ENCODE measurements at places on chromosomes 1 and 21.
A peak's percentile ranks its signal among the peaks of the same experiment; 100 is the strongest.

DNA sequence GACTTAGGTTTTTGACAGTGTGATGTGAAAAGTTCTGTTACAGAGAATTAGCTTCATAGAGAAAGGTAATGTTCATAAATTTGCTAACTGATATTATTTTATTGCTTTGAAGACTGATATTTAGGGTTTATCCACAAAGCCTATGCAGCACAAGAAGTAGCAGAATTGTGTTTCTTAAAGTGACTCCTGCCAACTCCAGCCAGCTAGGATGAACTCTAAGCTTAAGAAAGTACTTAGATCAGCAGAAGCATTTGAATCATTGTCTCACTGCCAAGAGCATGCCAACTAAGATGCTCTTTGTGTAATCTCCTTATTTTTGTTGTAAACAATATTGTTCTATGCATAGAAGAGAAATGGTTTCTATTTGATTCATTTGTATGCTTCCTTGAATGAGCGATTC lies 589.4 kb upstream of the ADGRL4 start:
- no peak for DNase-seq
- H3K27me3 ChIP-seq = no peaks in the 10 kb centered on the region
- no peak overlapping the region for H3K4me3 ChIP-seq
- H3K4me1 ChIP-seq = no peaks in the 10 kb centered on the region

- no peaks in the 10 kb centered on the region for H3K27me3 ChIP-seq
- no peak overlapping the region for H3K4me3 ChIP-seq
- H3K27ac ChIP-seq = no peak overlapping the region
- no peak for DNase-seq
Observed at GRCh38 chr1:97307151-97307550, 585.6 kb downstream of the PTBP2 start.

GRCh38 chr1:41371630-41372599 lies 10.7 kb downstream of the FOXO6 start:
- no peak for DNase-seq
- no peaks in the 10 kb centered on the region for H3K4me1 ChIP-seq
- H3K27me3 ChIP-seq = peaks cover 45% of the 10 kb centered on the region
- H3K27ac ChIP-seq = no peak overlapping the region
- no peaks in the 10 kb centered on the region for H3K36me3 ChIP-seq

DNA sequence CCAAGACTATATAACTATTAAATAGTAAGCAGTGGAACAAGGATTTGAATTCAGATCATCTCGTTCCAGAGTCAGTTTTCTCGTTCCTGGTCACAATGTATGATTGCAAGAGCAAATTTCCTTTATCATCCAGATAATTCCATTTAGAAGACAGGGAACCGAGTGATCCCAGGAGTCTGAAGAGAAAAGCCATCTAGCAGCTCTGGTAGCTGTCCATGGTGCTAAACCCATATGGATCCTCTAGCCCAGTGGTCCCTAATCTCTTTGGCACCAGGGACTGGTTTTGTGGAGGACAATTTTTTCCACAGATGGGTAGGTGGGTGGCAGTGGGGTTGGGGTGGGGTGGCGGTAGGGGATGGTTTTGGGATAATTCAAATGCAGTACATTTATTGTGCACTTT lies 229.4 kb downstream of the PTPRU start:
- no peak for DNase-seq
- no peaks in the 10 kb centered on the region for H3K4me1 ChIP-seq
- peaks cover 2% of the 10 kb centered on the region for H3K27me3 ChIP-seq
- no peak overlapping the region for H3K27ac ChIP-seq
- no peaks in the 10 kb centered on the region for H3K36me3 ChIP-seq

- H3K36me3 ChIP-seq = no peaks in the 10 kb centered on the region
- no peak overlapping the region for H3K27ac ChIP-seq
- H3K4me1 ChIP-seq = peaks cover 7% of the 10 kb centered on the region
- peaks cover 27% of the 10 kb centered on the region for H3K27me3 ChIP-seq
- DNase-seq = peak; percentile 64
Observed at GRCh38 chr21:33196941-33197374, 32.8 kb upstream of the IFNAR2 start.

- peaks cover 2% of the 10 kb centered on the region for H3K27me3 ChIP-seq
- DNase-seq = no peak
- no peaks in the 10 kb centered on the region for H3K36me3 ChIP-seq
- H3K27ac ChIP-seq = no peak overlapping the region
Observed at GRCh38 chr1:24705260-24706073, 39.8 kb upstream of the CLIC4 start.

GRCh38 chr1:78292361-78292760 lies 198.4 kb upstream of the PTGFR start:
- DNase-seq = no peak
- no peak overlapping the region for H3K4me3 ChIP-seq
- no peaks in the 10 kb centered on the region for H3K36me3 ChIP-seq

- no peak for DNase-seq
- no peaks in the 10 kb centered on the region for H3K36me3 ChIP-seq
- no peaks in the 10 kb centered on the region for H3K4me1 ChIP-seq
- no peak overlapping the region for H3K4me3 ChIP-seq
- no peaks in the 10 kb centered on the region for H3K27me3 ChIP-seq
Observed at GRCh38 chr1:71357708-71358107, 276.9 kb upstream of the ZRANB2 start.
